ENCODE measurements at places on chromosomes 5 and 9. TPM values are rescaled to one million over a fixed set of nuclear protein-coding genes. Genes with fewer than 3 reads are reported as not detected.

DNA sequence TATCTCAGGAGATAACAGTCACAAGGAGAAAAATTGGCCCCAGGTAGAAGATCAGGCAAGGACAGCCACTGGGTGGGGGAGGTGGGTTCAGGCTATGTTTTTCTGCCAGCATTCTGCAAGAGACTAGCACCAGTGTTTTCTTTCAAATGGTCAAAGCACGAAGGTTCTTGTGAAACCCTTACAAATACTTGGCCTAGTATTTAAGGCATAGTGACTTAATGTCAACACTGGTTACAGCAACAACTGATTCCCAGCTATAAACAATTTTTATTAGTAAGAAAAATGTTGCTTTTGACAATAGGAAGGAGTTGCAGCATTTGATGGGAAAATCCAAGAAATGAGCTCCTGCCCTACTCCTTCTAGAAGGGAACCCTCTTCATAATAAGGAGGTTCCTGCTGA is 349.6 kb downstream of the SLIT3 start:
- DNase-seq = no peak

- DNase-seq = no peak
Observed at GRCh38 chr9:1637401-1637800, 377.7 kb upstream of the SMARCA2 start.

DNA sequence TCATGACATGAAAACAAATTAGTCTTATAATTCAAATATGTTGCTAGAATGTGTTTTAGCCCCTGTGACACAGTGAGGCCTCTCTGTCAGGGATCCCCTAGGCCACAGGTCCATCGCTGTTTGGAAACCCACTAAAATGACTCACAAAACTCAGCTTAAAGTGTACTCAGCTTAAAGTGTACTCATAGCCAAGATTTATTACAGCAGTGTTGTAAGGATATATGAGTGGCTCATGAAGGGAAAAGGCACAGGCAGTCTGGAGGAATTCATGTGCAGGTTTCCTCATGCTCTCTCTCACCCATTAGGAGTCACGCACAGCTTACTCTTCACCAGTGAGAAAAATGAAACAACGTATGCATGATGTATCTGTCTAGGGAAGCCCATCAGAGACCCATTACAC is 24.4 kb upstream of the TGFBI start:
- no peak for DNase-seq

- DNase-seq = no peak
Observed at GRCh38 chr5:157327771-157328170, 61.8 kb downstream of the CYFIP2 start.

GRCh38 chr5:120053841-120054240 is 410.3 kb upstream of the PRR16 start:
- DNase-seq = no peak

DNA sequence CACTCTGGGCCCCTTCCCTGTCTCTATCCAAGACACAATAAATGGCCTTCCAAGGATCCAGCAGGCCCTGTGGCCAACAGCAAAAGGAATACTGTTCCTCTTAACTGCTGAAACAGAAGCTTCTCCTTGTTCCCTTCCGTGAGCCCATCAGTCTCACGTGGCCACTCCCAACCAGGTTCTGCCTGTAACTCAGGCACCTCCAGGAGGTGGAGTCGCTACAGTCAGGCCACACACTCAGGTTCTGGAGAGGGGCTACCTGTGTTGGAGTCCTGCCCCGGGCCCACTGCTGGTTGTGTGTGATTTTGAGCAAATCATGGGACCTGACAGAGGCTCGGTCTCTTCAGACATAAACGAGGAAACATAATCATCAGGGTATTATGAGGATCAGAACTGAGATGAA is 10.3 kb downstream of the FAT2 start:
- no peak for DNase-seq

DNA sequence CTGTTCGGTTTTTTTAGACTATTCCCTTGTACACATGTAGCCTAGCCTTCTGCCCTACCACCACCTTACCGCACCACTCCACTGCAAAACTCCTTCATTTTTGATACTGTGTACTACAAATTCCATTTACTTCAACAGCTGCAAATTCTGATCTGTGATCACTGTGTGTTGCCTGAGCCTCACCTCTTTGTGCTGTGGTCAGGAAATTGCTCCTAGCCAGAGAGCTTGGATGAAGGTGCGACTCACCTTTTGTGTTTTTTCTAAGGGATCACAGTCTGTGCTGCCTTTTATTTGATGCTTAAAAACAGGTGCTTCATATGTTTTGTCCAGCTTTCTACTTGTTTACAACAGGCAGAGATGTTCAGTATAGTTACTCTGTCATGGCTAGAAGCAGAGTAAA is 31.5 kb downstream of the CSNK1G3 start:
- no peak for DNase-seq

DNA sequence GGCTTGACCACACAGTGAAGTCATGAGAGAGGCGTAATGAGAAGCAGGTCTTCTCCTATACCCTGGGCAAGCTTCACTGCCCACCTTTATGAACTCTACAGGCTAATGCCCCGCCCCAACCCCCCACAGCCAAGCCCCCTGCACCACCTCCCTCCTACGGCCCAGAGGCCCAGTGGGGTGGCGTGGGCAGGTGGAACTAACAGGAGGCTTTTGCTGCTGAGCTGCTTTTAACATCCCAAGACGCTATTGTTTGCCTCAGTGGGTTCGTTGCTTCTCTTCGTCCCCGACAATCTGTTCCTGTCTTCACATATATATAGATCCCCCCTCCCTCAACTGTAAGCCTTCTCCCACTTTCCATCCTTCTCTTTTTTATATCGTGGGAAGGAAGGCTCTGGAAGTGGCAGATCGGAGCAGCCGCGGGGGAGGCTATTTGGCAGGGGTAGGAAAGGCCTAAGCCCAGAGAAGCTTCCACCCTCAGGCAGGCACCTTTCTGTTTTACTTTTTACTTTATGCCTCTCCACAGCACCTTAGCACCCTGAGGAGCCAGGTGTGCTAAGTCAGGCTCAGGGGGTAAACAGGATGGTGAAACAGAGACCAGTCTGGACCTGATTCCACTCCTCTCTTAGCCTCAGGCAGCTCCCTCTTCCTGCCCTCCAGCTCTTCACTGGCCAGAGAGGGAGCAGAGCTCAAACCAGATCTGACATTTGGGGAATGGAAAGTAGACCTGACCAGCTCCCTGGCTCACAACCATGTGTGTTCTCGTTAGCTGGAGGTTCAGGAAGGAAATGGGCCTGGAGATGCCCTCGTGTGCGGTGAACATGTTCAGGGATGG is 26.5 kb downstream of the CD74 start:
- no peak for DNase-seq

DNA sequence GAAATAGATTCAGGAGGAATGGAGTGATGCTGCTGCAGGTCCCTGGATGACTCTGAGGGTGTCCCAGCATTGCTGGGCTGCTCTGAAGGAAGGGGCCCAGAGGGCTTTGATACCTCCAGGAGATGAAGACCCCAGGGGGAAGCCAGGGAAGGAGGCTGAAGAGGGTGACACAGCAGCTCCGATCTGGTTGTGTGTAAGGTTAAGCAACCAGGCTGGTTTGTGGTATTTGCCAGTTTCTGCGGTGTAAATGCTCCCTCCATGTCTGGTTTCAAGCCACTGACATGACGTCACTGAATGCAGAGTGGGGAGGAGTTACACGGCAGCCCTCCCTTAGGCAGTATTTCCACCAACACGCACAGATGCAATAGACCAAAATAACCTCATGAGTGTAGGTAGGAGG is 40.0 kb upstream of the ORM1 start:
- no peak for DNase-seq

The NFIB gene
- 109 TPM for total RNA-seq

The PJA2 gene
- total RNA-seq = 79.6 TPM

The CMYA5 gene
- 994 TPM for total RNA-seq

The FAM53C gene
- total RNA-seq = 24.0 TPM

The FOXI1 gene
- total RNA-seq = not detected

The C5orf58 gene
- total RNA-seq = 0.56 TPM
